Ecto neural progenitor cell (in vitro differentiated cells): ENCODE measurements at places on chromosomes 1 and 21.
A peak's percentile ranks its signal among the peaks of the same experiment; 100 is the strongest.

DNA sequence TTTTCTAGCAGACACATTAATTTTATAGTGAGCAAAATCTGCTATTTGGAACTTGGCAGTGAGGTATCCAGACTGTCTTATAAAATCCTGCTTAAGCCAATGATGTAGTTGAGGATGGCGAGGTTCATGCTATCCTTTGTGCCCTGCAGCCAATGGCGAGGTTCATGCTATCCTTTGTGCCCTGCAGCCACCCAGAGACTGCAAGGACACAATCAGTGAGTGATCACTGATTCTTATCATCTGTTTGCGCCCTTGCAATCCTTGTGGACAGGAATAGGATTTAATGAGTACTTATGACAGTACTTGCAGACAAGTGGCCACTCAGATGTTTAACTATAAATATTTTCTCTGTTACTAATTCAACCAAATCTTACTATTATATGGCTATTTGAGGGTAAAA lies 112.6 kb downstream of the EIF4G3 start:
- no peak for DNase-seq

- peak; percentile 94 for DNase-seq
Measured at GRCh38 chr1:113758631-113759332, 504 bp downstream of the PHTF1 start.

DNA sequence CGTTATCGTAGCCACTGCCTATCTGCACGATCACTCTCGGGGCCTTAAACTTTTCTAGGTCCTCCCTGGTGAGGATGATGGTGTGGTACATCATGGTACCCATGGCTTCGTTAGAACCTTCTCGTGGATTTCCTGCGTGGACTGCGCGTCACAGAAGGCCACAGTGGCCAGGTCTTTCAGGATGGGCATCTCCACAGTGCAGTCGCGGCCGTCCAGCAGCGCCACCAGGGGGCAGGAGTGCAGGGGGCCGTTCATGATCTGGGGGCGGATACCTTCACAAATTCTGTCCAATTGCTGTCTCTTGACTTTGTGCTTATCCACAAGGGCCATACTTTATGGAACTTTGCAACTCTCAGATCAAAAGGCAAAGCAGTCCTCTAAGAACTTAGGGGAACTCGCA lies 69.6 kb downstream of the WLS start:
- no peak for DNase-seq

- DNase-seq = no peak
Measured at GRCh38 chr1:47561523-47562007, 123.7 kb downstream of the FOXD2 start.

GRCh38 chr1:59986516-59987310 lies 60.1 kb upstream of the CYP2J2 start:
- no peak for DNase-seq

DNA sequence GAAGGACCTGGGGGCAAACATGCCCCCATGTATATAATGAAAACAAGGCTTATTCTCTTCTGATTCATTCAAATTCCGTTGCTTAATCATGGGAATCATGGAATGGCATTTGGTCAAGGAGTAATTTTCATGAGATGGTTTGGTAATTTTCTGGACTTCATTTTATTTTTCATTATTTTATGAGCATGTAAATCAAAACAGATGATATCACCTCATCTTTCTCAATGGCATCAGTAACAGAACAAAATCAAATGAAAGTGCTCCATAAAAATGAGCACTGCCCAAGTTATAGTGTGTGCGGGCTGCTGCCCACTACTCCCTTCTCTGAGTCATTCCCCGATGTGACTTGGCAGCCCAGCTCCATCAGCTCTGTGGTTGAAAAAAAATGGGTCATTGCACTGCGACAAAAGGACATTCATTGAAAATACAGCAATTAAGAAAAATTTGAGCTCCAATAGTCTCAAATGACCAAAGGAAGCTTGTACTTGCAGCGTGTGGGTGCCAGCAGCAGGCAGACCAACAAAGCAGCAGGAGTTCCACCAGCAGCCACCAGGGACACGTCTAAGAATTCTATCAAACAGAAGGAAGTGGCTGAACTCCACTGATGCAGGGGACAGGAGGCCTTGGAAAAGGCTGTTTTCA lies 84.3 kb upstream of the VAV3 start:
- DNase-seq = no peak

DNA sequence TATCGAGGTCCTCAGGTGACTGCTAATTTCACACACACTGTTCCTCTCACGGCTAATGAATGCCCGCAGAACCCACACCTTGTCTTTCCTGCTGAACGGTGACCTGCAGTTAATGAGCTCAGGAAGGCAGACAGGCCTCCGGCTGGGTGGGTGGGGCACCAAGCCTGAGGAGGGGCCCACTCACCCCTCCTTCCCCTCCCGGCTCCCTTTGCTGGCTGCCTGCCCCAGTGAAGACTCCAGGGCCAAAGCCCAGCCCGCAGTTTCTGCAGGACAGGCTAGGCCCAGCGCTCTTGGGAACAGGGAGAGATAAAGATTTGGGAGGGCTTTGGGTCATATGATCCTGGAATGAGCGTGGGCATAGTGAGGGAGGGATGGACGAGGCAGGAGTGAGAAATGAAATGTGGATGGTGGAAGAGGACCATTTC lies 26.4 kb downstream of the FOXO6 start:
- peak; percentile 87 for DNase-seq

GRCh38 chr1:55322842-55323241 lies 107.7 kb upstream of the USP24 start:
- DNase-seq = no peak

- no peak for DNase-seq
Measured at GRCh38 chr1:204841316-204841715, 29.3 kb upstream of the NFASC start.

GRCh38 chr1:157147906-157148700 lies 9.9 kb upstream of the ETV3 start:
- no peak for DNase-seq

DNA sequence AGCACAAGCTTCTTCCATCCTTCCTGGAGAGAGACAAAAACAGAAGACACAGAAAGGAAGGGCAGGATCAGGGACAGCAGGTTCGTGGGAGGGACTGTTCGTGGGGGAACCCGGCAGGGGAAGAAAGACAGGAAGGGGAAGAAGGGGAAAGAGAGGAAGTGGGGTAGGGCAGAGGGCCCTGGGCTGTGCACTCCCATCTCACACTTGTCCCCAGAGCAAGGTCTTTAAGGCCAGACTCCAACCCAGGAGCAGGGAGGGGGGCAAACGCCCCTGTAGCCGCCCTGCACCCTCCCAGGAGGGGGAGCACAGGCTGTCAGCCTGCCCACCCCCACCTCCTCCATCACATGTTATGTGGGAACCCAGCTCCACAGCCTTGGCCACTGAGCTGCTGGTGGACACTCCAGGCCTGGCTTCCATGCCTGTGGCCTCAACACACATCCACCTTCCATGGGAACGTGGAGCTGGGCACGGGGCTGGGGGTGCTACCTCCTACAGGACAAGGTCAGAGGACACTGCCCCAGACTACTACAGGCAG lies 9.3 kb downstream of the SLC19A1 start:
- peak; percentile 31 for DNase-seq

DNA sequence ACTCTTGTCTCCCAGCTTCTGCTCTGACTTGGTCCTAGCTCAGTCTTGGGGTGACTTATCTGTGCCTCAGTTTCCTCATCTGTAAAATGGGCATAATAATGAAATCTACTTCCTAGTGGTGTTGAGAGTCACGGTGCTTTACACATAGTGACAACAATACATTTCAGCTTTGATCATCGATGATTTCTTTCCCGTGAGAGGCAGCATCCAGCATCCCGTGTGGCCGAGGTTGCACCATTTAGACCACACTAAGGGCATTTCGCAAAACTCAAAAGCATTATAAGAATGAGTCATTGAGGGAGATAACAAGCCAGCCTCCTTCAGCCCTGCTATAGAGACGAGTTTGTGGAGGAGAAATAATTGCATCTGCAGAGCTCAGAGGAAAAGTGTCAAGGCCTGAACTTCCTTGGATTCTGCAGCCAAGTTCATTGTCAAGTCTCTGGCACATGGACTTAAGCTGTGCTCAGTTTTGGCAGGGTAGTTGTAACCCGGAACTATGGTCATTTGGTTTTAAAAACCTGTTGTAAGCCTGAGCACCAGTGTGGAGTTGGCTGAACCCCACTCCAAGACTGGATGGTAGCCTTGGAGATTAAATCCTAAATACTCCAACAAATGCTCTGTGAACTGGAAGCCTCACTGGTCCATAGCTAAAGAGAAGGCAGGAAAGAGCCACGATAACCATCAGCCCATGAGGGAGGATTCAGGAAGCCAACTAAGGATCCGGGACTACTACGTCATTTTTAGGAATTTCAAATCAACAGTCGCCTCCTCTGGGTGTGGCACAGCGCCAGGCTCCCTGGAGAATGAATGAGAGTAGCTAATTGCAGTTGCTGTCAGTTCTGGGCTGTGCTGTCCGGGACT lies 64.2 kb downstream of the TCP10L start:
- DNase-seq = no peak

- DNase-seq = no peak
Measured at GRCh38 chr1:203059485-203059884, 26.3 kb downstream of the MYOG start.

GRCh38 chr1:213586587-213586972 lies 401.2 kb upstream of the PROX1 start:
- DNase-seq = no peak

GRCh38 chr1:61254634-61255357 lies 172.4 kb downstream of the NFIA start:
- no peak for DNase-seq

DNA sequence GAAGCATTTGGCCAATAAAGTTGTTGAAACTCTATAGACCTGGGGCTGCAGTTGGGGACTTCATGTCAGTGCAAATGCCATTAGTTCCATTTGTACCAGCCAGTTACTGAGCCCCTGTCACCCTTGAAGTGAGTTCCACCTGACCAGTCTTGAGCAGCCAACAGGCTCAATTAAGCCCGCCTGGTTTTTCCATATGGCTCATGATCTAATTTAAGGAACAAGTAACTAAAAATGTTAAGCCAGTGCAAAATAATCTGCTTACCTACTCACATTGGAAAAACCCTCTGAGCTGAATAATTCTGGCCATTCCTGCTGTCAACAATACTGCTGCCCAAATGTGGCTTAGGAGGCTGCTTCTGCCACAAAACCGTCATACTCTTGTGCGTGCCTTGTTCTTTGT lies 21.6 kb downstream of the NSUN4 start:
- DNase-seq = no peak

- no peak for DNase-seq
Measured at GRCh38 chr1:64942118-64942517, 24.2 kb downstream of the JAK1 start.

DNA sequence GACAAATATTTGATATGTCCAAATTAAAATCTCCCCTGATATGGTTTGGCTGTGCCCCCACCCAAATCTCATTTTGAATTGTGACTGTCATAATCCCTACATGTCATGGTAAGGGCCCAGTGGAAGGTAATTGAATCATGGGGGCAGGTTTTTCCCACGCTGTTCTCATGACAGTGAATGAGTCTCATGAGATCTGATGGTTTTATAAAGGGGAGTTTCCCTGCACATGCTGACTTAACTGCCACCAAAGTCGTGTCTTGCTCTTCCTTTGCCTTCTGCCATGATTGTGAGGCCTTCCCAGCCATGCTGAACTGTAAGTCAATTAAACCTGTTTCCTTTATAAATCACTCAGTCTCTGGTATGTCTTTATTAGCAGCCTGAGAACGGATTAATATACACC lies 207.0 kb downstream of the BARHL2 start:
- DNase-seq = no peak

- no peak for DNase-seq
Measured at GRCh38 chr1:12468323-12468722, 149.7 kb downstream of the DHRS3 start.

GRCh38 chr1:168400139-168400538 lies 119.5 kb downstream of the TBX19 start:
- DNase-seq = no peak

DNA sequence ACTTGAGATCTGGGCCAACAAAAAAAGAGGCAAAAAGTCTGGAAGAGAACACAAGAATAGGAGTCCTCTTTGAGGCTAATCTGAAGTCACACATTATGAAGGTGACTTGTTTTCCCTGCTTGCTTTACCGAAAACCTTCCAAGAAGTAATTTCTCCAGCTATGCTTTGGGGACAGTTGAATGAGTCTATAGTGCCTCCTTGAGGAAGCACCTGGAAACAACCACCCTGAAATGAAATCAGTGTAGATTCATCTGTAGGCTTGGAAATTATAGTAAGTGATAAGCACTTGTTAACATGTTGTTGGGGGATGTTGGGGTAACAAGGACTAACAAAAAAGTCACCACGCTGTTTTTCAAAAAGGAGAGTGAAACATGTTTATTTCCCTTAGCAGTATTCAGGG lies 23.4 kb upstream of the RPTN start:
- DNase-seq = no peak

DNA sequence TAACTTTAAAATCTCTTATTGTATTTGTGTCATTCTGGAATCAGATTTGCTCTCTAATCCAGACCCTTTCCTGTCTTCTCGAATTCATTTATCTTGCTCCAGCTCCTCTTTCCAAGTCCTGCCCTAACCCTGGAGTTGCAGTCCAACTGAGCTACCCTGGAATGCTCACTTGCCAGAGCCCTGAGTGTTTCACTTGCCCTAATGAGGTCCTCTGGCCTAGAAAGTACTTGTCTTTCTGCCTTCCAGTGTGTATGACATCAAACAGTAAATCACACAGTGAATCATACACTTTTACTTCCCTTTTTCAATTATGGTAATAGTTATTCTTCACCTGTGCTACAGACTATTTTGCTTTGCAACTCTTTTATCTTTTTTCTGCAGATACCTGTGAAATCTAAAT lies 96.9 kb downstream of the NEK7 start:
- no peak for DNase-seq

GRCh38 chr1:62676611-62677356 lies 11.4 kb downstream of the DOCK7 start:
- DNase-seq = no peak
